ENCODE measurements at places on chromosomes 5 and 9.
A peak's percentile ranks its signal among the peaks of the same experiment; 100 is the strongest.

- DNase-seq: no peak
Measured at GRCh38 chr5:134958755-134959154, 9.0 kb upstream of the CATSPER3 start.

GRCh38 chr5:33565324-33565723 lies 124.6 kb downstream of the TARS1 start:
- DNase-seq: no peak

DNA sequence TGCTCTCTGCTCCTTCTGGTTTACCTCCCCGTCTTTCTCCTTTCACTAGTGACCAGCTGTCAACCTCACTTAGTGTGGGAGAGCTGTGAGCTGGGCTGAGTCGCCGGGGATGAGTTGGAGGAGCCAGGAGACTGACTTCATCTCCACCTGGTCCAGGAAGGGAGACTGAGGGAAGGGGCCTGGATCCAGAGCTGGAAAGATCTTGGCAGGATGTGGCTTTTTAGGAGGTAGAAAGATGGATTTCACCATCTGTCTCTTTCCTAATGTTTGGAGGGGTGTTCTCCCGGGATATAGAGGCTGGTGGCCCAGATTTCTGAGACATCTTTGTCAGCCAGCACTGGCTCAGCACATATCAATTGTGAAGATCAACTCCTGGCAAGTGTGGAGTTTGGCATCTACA lies 37.1 kb upstream of the TNC start:
- no peak for DNase-seq

GRCh38 chr9:73684601-73685000 lies 532.9 kb downstream of the ANXA1 start:
- no peak for DNase-seq

- no peak for DNase-seq
Measured at GRCh38 chr5:123997462-123998215, 485.7 kb downstream of the CSNK1G3 start.

GRCh38 chr5:82205005-82205404 lies 73.1 kb downstream of the RPS23 start:
- no peak for DNase-seq

- no peak for DNase-seq
Measured at GRCh38 chr9:34272101-34272541, 56.9 kb downstream of the KIF24 start.

DNA sequence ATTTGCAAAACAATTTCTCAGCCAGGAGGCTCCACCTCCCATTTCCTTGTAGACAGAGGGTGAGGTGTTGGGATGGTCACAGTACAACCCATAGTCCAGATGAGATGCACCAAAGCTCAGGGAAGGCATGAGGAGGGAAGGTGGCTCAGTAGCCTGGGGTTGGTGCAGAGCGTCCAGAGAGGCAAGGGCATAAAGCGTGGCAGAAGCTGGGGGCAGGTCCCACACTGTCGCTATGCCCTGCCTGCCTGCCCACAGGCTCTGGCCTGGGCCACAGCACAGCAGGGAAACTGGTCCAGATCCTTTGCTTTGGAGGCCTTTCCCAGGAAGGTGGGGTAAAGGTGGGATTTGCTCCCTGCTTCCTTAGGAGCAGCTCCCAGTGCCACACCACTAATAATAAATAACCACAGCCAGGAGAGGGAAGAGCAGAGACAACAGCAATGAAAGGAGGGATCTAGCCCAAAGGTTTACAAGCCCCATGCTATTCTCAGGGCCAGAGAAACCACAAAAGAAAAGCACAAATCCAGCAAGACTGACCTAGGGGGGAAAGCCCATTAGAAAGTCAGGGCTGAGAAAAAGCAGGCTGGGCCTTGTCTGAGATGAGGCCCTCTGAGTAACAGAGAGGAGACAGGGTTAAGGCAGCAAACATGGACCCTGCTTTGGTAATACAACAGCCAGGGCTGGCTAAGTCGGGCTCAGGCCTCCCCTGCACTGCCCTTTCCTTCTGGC lies 27.2 kb downstream of the PCDHGC5 start:
- no peak for DNase-seq

GRCh38 chr9:106860721-106861639 lies 2.0 kb upstream of the ZNF462 start:
- DNase-seq: peak; percentile 76
